ENCODE measurements at places on chromosomes 11 and 22. TPM values are rescaled to one million over a fixed set of nuclear protein-coding genes. Genes with fewer than 3 reads are reported as not detected.

ACTN3 gene
- polyA plus RNA-seq, result 0.06 TPM

BBOX1 gene
- polyA plus RNA-seq, result not detected

NCAM1 gene
- polyA plus RNA-seq, result 0.41 TPM

KCNJ4 gene
- polyA plus RNA-seq, result not detected

CYB561A3 gene
- 62.1 TPM for polyA plus RNA-seq

CHADL gene
- 0.96 TPM for polyA plus RNA-seq

IFITM10 gene
- polyA plus RNA-seq, result 6.9 TPM

KDM4E gene
- polyA plus RNA-seq, result not detected

CNGA4 gene
- 0.29 TPM for polyA plus RNA-seq

NADSYN1 gene
- 68.4 TPM for polyA plus RNA-seq

NPAS4 gene
- polyA plus RNA-seq, result 0.22 TPM

OR5J2 gene
- not detected for polyA plus RNA-seq

FGF3 gene
- polyA plus RNA-seq, result not detected

MUC5AC gene
- polyA plus RNA-seq, result under 0.01 TPM

PUS3 gene
- polyA plus RNA-seq, result 8.9 TPM

DKK3 gene
- polyA plus RNA-seq, result 8.6 TPM

DNA sequence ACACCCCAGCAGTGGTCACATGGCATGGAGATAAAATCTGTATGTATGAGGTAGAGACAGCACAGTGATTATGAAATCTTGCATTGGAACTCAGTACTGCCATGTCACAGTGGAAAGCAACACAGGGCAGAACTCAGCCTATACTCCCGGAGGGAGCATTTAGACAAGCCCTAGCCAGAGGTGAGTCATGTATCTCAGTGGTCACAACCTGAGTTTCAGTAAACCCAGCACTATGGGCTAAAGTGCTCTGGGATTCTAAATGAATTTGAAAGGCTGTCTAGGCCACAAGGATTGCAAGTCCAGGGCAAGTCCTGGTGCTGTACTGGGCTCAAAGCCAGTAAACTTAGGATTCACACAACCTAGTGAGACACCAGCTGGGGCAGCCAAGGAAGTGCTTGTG lies 1717.1 kb upstream of the RAG2 start:
- DNase-seq, result no peak

GRCh38 chr11:119417726-119418540 lies 5.0 kb downstream of the THY1 start:
- no peak for DNase-seq

- DNase-seq, result no peak
Measured at GRCh38 chr11:34745195-34745594, 124.3 kb downstream of the EHF start.

DNA sequence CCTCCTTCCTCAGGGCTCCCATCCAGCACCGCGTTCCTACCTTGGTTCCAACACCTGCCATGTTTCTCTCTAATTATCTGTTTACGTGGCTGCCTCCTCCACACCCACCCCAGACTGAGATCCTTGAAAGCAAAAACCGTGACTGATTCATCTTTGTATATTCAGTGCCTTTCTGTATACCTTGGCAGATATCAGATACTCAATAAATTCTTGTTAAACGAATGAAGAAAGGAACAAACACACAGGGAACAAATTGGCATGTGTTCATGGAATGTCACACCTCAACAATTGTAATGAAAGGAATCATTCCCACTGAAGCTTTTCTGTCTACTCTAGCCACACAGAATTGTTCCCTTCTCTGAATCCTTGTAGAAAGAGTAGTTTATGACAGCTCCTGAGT lies 20.4 kb upstream of the LRRC55 start:
- no peak for DNase-seq

- no peak for DNase-seq
Measured at GRCh38 chr11:118899706-118900360, 16.1 kb downstream of the CXCR5 start.

DNA sequence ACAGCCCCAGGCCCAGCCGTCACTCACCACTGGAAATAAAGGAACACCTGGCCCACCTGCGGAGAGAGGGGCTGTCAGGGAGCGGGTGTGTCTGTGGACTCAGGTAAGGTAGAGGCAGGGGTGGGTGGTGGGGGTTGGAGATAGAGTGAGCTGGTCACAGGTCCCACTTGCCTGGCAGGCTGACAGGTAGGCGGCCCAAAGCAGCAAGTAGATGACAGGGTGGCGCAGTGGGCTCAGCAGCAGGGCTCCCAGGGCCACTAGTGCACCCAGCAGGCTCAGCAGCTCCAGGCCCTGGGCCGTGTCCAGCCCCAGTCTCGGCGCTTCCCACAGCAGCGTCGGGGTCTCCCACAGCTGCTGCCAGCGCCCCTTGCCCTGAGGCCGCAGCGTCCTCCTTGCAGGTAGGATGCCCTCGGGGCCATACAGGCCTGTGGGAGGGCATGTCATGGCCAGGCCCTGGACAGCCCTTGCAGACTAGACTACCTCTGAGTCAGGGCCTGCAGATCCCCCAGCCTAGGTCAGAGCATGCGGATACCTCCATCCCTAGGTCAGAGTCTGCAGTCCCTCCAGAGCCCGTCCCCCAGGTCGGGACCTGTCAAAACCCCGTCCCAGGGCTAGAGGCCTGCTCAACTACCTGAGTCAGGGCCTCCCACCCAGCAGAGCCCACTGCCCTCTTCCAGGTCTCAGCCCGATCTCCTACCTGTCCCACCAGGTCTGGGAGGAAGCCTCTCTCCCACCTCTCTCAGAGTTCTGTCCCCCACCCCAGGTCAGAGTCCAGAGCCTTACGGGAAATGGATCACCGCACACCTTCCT lies 686 bp downstream of the LMF2 start:
- DNase-seq, result peak; percentile 91

DNA sequence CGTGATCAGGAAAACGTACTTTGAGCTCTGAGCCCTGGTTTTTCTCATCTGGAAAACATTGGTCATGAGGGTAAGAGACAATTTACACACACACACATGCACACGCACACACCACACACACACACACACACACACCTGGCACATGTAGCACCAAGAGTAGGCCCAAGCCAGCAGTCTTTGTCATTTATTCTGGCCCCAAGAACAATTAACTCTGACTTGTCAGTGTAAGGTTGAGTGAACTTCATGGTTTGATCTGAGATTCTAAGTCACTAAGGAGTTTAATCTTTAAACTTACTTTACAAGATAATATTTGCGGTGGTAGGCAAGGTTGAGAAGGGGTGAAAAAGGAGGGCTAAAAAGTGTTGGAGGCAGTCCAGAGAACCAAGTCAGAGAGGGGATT lies 44.1 kb downstream of the MMP20 start:
- no peak for DNase-seq

GRCh38 chr11:132030896-132031295 lies 660.5 kb downstream of the NTM start:
- DNase-seq, result no peak

DNA sequence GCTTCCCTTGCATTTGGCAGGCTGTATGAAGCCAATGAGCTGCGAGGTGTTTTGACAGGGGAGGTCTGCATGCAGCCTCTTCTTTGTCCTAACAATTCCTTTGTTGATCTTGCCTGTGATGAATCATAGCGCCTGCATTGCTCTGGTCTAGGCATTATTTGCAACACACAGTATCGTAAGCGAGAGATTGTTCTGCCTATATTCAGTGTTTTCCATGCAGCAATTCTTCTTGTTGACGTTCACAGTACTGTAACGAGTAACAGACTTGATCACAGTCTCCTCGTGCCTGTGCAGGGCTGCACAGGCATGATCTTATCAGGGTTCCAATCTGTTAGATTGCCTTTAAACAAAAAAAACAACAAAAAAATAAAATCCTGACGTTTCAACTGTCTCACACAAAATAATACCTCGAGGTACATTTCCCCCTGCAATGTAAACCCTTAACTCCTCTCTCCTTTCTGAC lies 13.9 kb upstream of the ADSL start:
- DNase-seq, result no peak

GRCh38 chr11:108965306-108966001 lies 300.6 kb downstream of the DDX10 start:
- DNase-seq, result no peak

GRCh38 chr22:36612458-36612857 lies 83.5 kb upstream of the EIF3D start:
- no peak for DNase-seq

DNA sequence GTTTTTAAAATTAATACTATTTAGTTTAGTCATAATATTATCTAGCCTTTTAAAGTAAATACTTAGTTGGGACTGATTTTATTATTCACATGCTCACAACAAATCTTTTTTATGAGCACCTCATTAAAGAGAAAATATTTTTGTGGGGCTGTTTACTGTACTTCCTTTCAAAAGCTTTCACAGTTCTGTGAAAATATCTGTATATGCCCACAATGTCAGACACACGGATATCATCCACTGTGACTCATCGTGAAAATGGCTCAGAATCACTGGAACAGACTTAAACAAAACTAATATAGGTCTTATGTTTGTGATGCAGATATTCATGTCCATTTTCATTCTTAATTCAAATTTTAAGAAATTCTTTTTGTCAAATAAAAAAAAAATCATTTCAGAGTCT lies 305.2 kb downstream of the RAB38 start:
- DNase-seq, result no peak

DNA sequence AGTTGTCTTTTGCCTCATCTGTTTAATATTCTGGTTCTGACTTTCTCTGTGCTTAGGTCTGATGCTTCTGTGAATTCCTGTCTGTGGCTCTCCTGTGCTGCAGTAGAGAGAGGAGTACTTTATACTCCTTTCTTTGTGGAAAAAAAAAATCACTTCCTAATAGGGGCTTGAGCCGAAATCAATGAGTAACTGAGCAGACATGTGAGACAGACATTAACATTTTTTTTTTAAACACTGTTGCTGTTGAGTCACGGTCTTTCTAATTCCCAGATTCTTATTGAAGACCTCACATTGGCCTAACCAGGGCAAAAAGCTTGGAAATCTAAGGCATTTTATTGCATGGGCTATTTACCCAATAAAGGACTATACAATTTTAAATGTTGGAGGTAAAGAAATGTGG lies 86.1 kb downstream of the GRM5 start:
- no peak for DNase-seq

DNA sequence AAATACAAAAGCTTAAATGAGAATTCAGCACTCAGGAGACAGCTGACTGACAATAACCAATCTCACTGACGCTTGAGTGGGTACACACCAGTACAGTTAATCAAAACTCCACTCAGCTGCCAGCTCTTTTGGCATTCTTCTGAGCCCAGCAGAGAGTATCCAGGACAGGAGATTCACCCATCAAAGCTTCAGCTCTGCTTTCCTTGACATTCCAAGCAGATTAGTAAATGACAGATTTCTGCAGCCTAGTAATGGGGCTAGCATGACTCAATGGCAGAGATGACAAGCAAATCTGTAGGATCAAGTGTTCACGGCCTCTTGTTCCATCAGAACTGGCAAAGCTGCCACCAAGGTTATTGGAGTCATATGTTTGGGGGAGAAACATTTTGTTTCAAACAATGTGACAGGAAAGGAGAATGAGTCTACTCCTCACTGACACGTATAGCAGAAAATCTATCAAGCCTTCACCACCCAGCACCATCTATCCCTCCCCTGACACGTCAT lies 420.0 kb downstream of the DYNC2H1 start:
- DNase-seq, result no peak

- DNase-seq, result no peak
Measured at GRCh38 chr11:8531312-8531711, 62.7 kb downstream of the STK33 start.

GRCh38 chr22:22403771-22404170 lies 104.8 kb downstream of the ZNF280B start:
- DNase-seq, result no peak

DNA sequence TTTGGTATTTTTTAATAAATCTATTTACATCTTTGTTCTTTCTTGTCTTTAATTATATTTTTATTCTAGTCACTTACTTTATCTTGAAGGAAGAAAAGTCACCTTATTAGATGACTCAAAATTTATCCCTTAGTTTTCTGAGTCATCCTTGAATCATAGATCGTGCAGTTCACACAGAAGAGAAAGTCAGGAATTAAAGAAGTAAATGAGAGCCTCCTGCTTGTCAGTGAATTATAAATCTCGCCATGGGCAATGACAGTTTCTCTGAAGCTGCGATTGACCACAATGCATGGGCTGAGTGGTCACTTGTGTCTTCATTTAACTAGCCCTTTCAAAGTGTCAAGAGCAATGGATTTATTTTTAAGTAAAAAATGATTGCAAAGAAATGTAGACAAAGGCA lies 91.2 kb downstream of the LUZP2 start:
- no peak for DNase-seq

DNA sequence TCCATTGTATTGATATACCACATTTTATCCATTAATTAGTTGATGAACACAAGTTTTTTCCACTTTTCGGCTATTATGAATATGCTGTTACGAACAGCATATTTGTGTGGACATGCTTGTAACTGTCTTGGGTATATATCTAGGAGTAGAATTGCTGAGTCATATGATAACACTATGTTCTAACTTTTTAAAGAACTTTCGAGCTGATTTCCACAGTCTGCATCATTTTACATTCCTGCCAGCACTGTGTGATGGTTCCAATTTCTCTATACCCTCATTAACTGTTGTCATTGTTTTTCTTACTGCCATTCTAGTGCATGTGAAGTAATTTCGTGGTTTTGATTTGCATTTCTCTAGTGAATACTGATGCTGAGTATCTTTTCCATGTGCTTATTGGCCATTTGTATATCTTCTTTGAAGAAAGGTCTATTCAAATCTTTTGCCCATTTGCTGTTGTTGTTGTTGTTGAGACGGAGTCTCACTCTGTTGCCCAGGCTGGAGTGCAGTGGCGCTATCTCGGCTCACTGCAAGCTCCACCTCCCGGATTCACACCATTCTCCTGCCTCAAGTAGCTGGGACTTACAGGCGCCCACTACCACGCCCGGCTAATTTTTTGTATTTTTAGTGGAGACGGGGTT lies 7.4 kb upstream of the RCE1 start:
- DNase-seq, result no peak

GRCh38 chr11:75633409-75634066 lies 35.3 kb downstream of the MAP6 start:
- DNase-seq, result no peak

- peak; percentile 92 for DNase-seq
Measured at GRCh38 chr22:36373258-36373579, 14.5 kb downstream of the MYH9 start.

DNA sequence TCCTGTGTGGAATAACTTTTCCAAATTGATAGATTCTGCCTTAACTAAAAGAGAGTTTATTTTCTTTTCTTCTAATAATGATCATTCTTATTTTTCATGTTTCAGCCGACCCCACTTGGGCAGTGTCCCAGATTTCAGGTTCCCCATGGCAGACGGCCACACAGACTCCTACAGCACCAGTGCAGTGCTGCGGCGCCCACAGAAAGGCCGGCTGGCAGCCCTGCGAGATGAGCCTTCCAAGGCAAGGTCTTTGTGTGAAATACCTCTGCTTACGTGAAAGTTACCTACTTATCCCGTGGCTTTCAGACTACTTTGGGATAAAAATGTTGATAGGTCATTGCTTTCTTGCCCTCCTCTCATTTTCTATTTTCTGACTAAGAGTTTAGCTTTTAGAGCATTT lies 59.3 kb upstream of the CTTN start:
- no peak for DNase-seq

- DNase-seq, result no peak
Measured at GRCh38 chr11:118604566-118604965, 2.8 kb upstream of the PHLDB1 start.

- DNase-seq, result peak; percentile 94
Measured at GRCh38 chr22:41197038-41197972, 7.8 kb upstream of the L3MBTL2 start.

- peak; percentile 53 for DNase-seq
Measured at GRCh38 chr11:44319170-44319551, 9.2 kb upstream of the ALX4 start.
